ENCODE measurements at places on chromosomes 3 and 15. TPM values are rescaled to one million over a fixed set of nuclear protein-coding genes. Genes with fewer than 3 reads are reported as not detected.

DNA sequence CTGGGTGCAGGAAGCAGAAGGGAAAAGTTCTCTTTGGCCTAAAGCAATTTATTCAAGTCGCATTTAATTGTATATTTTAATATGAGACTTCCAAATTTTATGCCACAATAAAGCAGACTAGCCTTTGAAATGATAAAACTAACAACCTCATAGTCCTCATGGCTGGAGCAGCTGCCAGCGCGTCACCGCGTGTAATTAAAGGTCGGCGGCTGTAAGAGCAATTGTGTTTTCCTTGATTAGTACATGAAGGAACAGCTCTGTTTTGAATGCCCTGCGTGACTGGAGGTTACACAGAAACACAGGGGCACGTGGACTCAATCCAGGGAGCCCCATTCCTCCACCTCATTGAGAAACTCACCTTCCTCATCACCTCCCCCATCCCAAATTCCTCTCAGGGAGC, 10.1 kb upstream of the LRRC15 start:
- H3K27ac ChIP-seq, result no peak overlapping the region
- H3K4me1 ChIP-seq, result no peaks in the 10 kb centered on the region
- DNase-seq, result no peak
- peaks cover 5% of the 10 kb centered on the region for H3K27me3 ChIP-seq

ICE2 gene
- 46.5 TPM for polyA plus RNA-seq

- no peaks in the 10 kb centered on the region for H3K4me1 ChIP-seq
- H3K4me3 ChIP-seq, result no peak overlapping the region
- H3K27ac ChIP-seq, result no peak overlapping the region
- H3K36me3 ChIP-seq, result no peaks in the 10 kb centered on the region
Measured at GRCh38 chr3:56314842-56315241, 153.4 kb downstream of the ERC2 start.

- DNase-seq, result no peak
- no peak overlapping the region for H3K27ac ChIP-seq
- no peaks in the 10 kb centered on the region for H3K36me3 ChIP-seq
- H3K4me3 ChIP-seq, result no peak overlapping the region
Measured at GRCh38 chr3:13547591-13548371, 1.1 kb upstream of the FBLN2 start.

- H3K27me3 ChIP-seq, result no peaks in the 10 kb centered on the region
- peaks cover 12% of the 10 kb centered on the region for H3K36me3 ChIP-seq
- no peak for DNase-seq
Measured at GRCh38 chr3:132543011-132543739, 53.9 kb upstream of the ACKR4 start.

RTP4 gene
- polyA plus RNA-seq, result 3.5 TPM

GRCh38 chr3:176351408-176351807, 845.9 kb downstream of the TBL1XR1 start:
- no peaks in the 10 kb centered on the region for H3K27me3 ChIP-seq
- no peak for DNase-seq
- H3K4me3 ChIP-seq, result no peak overlapping the region
- no peaks in the 10 kb centered on the region for H3K4me1 ChIP-seq
- no peaks in the 10 kb centered on the region for H3K36me3 ChIP-seq
- H3K27ac ChIP-seq, result no peak overlapping the region

DNA sequence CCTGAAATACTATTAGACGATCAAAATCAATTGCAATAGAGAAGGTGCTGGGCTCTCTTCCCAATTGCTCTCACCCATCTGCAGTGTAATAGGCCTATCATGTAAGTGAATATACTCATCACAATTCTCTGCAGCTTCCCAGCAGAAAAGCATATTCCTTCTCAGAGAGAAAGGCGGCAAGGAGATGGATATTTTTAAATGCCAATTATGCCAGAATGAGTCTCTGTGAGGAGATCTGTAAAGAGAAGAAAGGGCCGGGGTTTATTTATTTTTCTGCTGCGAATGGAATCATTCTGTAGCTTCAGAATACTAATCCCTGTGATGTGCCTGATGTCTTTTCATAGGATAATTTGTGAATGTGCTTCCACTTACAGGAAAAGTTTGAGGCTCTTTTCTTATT, 112.0 kb downstream of the APBA2 start:
- H3K4me1 ChIP-seq, result no peaks in the 10 kb centered on the region
- peaks cover 5% of the 10 kb centered on the region for H3K36me3 ChIP-seq
- H3K4me3 ChIP-seq, result no peak overlapping the region

- H3K4me1 ChIP-seq, result peaks cover 49% of the 10 kb centered on the region
- H3K27me3 ChIP-seq, result no peaks in the 10 kb centered on the region
- peaks cover 6% of the 10 kb centered on the region for H3K36me3 ChIP-seq
Measured at GRCh38 chr3:16496008-16496407, 17.5 kb downstream of the RFTN1 start.

GRCh38 chr15:66842710-66843441, 140.8 kb downstream of the SMAD6 start:
- H3K36me3 ChIP-seq, result no peaks in the 10 kb centered on the region
- H3K27ac ChIP-seq, result no peak overlapping the region
- DNase-seq, result peak; percentile 6
- no peak overlapping the region for H3K4me3 ChIP-seq
- H3K27me3 ChIP-seq, result peaks cover 7% of the 10 kb centered on the region

ITIH1 gene
- not detected for polyA plus RNA-seq

- no peak overlapping the region for H3K27ac ChIP-seq
- DNase-seq, result no peak
- H3K4me3 ChIP-seq, result no peak overlapping the region
- no peaks in the 10 kb centered on the region for H3K36me3 ChIP-seq
Measured at GRCh38 chr3:55923626-55924025, 436.5 kb upstream of the WNT5A start.

DNA sequence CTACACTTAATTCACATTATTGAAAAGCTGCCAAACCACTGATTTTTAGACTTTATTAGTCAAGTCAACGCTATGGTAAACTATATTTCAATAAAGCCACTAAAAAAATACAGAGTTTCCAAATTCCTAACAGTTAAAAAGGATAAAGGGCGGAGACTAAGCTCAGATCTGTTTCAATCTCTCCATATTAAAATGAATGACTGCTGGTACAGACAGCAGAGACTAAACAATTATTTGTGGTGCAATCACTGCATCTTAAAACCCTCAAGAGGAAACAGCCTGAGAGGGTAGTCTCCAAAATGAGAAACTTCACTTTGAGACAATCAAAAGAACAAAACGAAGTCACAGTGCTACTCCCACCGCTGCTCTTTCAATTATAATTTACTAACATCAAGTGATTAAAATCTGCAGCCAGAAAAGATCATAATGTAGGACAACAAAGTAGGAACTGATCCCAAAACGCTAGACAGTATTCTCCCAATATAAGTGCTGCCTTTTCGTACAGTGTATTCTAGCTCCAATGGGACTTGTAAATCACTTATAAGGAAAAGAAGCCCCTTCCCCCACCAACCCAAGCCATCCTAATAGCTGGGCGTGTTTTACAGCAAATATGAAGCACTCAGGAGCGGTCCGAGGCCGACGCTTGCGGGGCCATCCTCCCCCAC, 1.2 kb downstream of the UBP1 start:
- no peaks in the 10 kb centered on the region for H3K36me3 ChIP-seq
- H3K27ac ChIP-seq, result peak overlapping the region; percentile 91
- peak; percentile 8 for DNase-seq
- no peaks in the 10 kb centered on the region for H3K27me3 ChIP-seq

DNA sequence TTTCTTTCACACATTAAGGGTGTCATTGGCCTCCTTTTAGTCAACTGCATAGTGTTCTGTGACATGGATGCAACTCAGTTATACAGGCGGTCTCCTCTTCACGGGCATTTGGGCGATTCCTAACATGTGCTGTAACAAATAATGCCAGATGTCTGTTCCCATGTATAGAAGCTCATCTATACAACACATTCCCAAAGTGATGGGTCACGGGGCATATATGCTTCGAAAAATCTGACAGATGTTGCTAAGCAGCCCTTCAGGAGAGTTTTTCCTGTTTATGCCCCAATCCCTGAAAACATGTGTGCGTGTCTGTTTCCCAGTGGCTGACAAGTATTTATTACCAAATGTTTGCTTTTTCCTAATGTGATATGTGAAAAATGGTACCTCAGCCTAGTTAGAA, 25.8 kb downstream of the LRRK1 start:
- DNase-seq, result no peak
- H3K27me3 ChIP-seq, result no peaks in the 10 kb centered on the region
- no peaks in the 10 kb centered on the region for H3K4me1 ChIP-seq
- no peak overlapping the region for H3K4me3 ChIP-seq
- H3K27ac ChIP-seq, result no peak overlapping the region

- no peaks in the 10 kb centered on the region for H3K4me1 ChIP-seq
- H3K36me3 ChIP-seq, result no peaks in the 10 kb centered on the region
- no peaks in the 10 kb centered on the region for H3K27me3 ChIP-seq
- DNase-seq, result no peak
Measured at GRCh38 chr3:169104972-169105371, 558.5 kb downstream of the MECOM start.

- no peaks in the 10 kb centered on the region for H3K27me3 ChIP-seq
- peaks cover 21% of the 10 kb centered on the region for H3K4me1 ChIP-seq
- peak; percentile 30 for DNase-seq
- no peak overlapping the region for H3K4me3 ChIP-seq
- no peak overlapping the region for H3K27ac ChIP-seq
- no peaks in the 10 kb centered on the region for H3K36me3 ChIP-seq
Measured at GRCh38 chr3:18489939-18490338, 64.8 kb upstream of the SATB1 start.

GRCh38 chr3:107627962-107628542, 105.3 kb downstream of the BBX start:
- peaks cover 6% of the 10 kb centered on the region for H3K4me1 ChIP-seq
- H3K4me3 ChIP-seq, result no peak overlapping the region
- H3K27me3 ChIP-seq, result no peaks in the 10 kb centered on the region
- H3K36me3 ChIP-seq, result no peaks in the 10 kb centered on the region
- no peak for DNase-seq

LRRC3B gene
- not detected for polyA plus RNA-seq

GRCh38 chr3:40216471-40216870, 93.0 kb upstream of the EIF1B start:
- no peak overlapping the region for H3K27ac ChIP-seq
- H3K36me3 ChIP-seq, result no peaks in the 10 kb centered on the region
- H3K4me1 ChIP-seq, result no peaks in the 10 kb centered on the region
- DNase-seq, result no peak
- H3K27me3 ChIP-seq, result no peaks in the 10 kb centered on the region

ZBTB20 gene
- polyA plus RNA-seq, result 21.9 TPM

- peaks cover 49% of the 10 kb centered on the region for H3K4me1 ChIP-seq
- no peak overlapping the region for H3K4me3 ChIP-seq
- no peaks in the 10 kb centered on the region for H3K36me3 ChIP-seq
- DNase-seq, result no peak
- H3K27me3 ChIP-seq, result no peaks in the 10 kb centered on the region
Measured at GRCh38 chr3:195908694-195909581, 587 bp upstream of the TNK2 start.

LRRIQ4 gene
- polyA plus RNA-seq, result not detected

CPNE9 gene
- not detected for polyA plus RNA-seq

GRCh38 chr3:101072300-101072699, 79.1 kb upstream of the ABI3BP start:
- no peaks in the 10 kb centered on the region for H3K27me3 ChIP-seq
- no peaks in the 10 kb centered on the region for H3K4me1 ChIP-seq
- no peak for DNase-seq
- H3K27ac ChIP-seq, result no peak overlapping the region
- H3K36me3 ChIP-seq, result no peaks in the 10 kb centered on the region

DNA sequence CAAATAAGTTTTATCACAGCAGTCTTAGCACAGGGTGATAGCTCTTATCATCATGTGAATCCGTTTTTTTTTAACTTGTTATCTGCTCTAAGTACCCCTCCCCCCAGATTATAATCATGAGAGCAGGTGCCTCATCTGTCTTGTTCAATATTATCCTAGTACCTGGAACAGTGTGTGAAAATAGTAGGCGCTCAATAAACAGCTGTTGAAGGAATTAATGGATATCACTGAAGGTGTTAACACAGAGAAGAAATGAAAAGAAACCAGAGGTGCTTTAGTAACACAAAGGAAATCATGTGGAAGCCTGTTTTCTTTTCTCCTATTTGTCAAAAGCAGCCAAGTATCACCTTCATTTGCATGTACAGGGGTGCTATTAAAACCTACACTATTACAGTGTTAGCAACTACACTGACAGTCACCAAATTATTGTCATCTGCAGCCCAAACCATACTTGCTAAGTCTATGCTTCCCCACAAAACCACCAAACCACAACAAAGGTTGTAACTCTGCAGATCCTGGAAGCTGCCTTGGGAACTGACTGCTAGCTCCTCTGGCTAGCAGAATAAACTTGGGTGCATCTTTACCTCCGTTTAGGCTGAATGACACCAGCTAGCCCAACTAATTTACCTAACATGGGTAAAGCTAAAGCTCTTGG, 2.9 kb downstream of the XPC start:
- peak; percentile 89 for DNase-seq
- H3K27ac ChIP-seq, result peak overlapping the region; percentile 29
- peaks cover 64% of the 10 kb centered on the region for H3K4me1 ChIP-seq
- H3K4me3 ChIP-seq, result no peak overlapping the region
- no peaks in the 10 kb centered on the region for H3K27me3 ChIP-seq
- H3K36me3 ChIP-seq, result peaks cover 23% of the 10 kb centered on the region
